ENCODE measurements at places on chromosomes 3 and 15.

DNA sequence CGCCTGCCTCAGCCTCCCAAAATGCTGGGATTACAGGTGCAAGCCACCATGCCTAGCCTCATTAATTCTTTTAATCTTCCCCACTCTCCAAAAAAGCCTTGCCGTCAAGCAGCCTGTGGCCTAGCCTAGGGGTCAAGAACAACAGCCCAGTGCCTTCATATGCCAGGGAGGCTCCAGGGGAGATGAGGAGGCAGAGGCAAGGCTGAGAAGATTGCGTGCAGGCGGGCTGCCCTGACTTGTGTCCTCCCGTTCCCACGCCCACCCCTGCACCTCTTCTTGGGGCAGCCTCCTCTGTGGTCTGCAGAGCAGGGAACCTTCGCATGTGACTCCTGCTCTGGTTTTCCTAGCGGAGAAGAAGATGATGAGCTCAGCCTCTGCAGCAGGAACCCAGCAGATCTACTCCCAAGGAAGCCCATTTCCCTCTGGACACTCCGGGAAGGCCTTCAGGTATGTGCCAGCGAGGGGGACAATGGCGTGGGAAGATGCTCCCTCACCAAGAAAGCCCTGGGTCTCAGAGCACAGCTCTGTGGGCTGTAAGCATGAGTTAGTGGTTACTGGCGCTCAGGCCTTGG is 118.5 kb upstream of the ABHD17C start:
- DNase-seq, result no peak

DNA sequence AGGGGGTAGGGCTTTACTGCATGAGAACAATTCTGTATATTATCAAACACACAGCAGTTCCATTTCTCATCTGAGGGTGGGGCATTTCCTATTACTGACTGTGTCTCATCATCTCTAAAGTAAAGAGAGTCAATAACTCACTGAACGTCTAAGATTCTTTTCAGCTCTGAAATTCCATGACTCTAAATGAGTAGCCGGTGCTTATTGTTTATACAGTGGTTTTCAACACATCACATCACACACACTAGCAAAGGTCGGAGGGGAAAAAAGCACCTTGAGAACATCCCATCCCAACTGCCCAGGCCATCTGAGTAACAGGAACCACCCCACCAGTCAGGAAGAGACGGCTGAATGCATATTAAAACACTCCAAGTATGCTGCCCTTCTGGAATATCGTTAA is 196.0 kb downstream of the SUCLG2 start:
- no peak for DNase-seq

GRCh38 chr3:69869643-69870042 is 129.9 kb upstream of the SAMMSON start:
- DNase-seq, result no peak

- no peak for DNase-seq
These were observed 473.4 kb downstream of the NLGN1 start for GRCh38 chr3:173870976-173871375.

DNA sequence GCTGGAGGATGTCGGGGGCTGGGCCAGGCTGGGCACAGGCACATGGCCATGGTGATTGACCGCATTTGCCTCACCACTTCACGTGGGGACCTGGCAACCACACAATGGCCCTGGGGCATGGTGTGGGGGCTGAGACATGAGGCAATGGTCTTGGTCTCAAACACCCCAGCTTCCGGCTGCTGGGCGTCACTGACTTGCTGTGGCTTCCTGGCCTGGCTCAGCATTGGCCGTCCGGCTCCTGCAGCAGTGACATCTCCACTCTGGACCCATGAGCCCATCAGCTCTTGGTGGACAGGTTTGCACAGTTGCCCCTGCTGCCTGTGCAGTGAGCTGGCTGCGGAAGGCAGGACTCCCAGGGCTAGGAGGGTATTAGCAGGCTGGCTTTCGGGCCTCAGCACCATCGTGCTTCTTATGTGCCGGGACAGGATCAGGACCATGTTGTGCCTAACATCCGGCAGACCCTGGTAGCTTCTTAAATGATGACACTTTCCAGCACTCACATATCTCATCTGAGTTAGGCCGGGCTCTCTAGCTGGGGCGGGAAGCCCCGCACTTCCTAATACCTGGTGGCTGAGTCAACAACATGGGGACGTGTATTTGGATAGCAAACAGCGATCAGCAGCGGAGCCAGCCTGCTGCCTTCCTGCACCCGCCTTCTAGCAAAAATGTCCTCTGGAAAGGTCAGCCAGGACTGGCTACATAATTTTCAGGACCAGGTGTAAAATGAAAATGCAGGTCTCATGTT is 34.1 kb downstream of the ZNF710 start:
- peak; percentile 76 for DNase-seq

GRCh38 chr15:58058729-58059128 is 6.8 kb downstream of the ALDH1A2 start:
- DNase-seq, result no peak

DNA sequence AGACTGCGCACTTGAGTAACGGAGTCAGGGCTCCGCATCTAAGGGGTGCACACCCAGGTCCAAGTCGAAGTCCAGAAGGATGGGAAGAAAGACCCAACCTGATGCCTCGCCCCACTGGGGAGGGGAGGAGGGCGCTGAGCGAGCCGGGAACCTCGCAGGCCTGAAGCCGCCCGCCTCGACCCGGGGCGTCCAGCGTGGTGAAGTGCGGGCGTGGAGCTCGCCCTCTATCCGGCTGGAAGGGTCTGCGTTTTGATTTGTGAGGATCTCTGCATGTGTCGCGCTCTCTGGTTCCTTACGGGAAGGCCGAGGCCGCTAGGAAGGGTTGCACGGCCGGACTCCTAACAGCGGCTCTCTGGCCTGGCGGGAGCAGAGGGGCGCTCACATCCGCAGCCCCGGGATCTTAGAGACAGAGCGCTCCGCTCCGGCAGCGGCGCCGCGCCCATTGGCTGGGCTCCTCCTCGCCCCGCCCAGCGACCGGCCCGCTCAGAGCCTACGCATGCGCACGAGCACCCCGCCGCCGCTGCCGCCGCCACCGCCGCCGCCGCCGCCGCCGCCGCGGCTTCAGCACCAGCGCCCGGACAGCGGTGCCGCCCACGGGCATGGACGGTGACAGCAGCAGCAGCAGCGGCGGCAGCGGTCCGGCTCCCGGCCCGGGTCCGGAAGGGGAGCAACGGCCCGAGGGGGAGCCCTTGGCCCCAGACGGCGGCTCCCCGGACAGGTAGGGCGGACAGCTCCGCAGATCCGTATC is at the start of gene DISP2:
Gene DISP2 (plus strand): TSS at position 497 of the 748 bp plus-strand sequence. CDS start 103 bp downstream, at position 600.
- peak; percentile 28 for DNase-seq

- DNase-seq, result no peak
These were observed 135.4 kb downstream of the NSMCE3 start for GRCh38 chr15:29134239-29134638.

- no peak for DNase-seq
These were observed 200.7 kb downstream of the TIGIT start for GRCh38 chr3:114494498-114494897.

All from KG1 (cell line).